OCI-LY7 (cell line): ENCODE measurements at places on chromosomes 12 and 14.

GRCh38 chr12:101858361-101858760 is 19.0 kb upstream of the DRAM1 start:
- no peak for DNase-seq

DNA sequence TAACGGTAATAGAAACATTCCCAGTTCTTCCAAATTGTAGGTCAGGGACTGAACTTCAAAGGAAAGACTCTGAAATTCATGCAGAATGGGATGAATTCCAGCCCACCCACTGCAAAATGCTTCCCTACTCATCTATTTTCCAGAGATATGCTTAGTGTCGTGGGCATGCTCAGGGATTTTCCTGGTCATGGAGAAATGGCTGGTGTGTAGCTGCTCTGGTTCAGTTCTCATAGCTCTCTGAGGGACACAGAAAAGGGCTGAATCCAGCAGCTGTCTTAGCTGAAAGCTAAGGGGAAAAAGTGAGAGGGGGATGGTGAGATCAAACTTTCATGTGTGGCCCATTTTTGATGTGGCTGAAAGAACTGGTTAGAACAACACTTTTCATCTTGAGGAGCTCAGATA is 72.9 kb upstream of the KRAS start:
- DNase-seq, result peak; percentile 46

DNA sequence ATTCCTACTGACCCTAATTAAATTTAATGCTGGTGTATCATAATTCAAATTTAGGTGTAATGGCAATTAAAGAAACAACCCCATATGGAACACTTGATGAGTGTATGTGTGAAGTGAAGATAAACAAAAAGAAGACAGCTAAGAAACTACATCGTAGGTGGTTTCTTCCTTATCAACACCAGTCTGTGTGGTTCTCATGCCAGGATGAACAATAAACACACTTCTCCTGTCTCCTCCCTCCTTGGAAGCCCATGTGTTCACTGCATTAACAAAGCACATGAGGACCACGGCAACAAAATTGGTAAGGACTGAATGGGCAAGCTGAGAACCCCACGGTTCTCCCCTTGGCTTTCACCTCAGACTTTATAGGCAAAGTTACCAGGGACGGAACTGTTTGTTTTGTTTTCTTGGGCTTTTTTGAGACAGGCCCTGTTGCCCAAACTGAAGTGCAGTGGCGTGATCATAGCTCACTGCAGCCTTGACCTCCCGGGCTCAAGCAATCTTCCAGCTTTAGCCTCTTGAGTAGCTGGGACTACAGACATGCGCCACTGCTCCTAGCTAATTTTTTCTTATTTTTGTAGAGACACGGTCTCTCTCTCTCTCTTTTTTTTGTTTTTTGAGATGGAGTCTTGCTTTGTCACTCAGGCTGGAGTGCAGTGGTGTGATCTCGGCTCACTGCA is 71.0 kb downstream of the TRAFD1 start:
- DNase-seq, result no peak

DNA sequence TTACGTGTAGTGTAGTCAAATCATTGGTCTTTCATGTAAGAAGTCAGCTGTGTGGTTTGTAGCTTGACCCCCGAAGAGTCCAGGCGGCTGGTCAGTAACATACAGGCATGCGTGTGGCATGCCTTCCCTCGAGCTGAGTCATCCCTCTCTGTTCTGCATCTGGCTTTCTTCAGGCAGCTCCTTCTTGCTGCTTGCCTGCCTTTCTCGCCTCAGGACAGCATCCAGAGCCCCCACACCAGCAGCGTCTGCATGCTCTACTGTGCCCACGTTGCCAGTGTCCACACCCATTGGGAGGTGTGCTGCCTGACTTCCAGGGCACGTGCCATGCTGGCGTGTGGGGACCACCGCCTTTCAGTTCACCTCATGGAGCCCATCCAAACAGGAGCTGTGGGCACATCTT is 96.8 kb downstream of the EP400 start:
- DNase-seq, result no peak

GRCh38 chr12:98701166-98701565 is 56.1 kb downstream of the APAF1 start:
- DNase-seq, result no peak

- DNase-seq, result no peak
These were observed 48.4 kb downstream of the FBXW8 start for GRCh38 chr12:116959198-116959460.

- no peak for DNase-seq
These were observed 509.4 kb downstream of the GALC start for GRCh38 chr14:87483271-87484260.
